NCI-H2081 treated with DMSO at 0.1 percent for 48 hours (cell line): ENCODE measurements at places on chromosomes 4 and X.

- DNase-seq: no peak
Observed at GRCh38 chr4:143667461-143667860, 33.0 kb downstream of the FREM3 start.

- no peak for DNase-seq
Observed at GRCh38 chr4:15451181-15451865, 18.4 kb upstream of the CC2D2A start.

DNA sequence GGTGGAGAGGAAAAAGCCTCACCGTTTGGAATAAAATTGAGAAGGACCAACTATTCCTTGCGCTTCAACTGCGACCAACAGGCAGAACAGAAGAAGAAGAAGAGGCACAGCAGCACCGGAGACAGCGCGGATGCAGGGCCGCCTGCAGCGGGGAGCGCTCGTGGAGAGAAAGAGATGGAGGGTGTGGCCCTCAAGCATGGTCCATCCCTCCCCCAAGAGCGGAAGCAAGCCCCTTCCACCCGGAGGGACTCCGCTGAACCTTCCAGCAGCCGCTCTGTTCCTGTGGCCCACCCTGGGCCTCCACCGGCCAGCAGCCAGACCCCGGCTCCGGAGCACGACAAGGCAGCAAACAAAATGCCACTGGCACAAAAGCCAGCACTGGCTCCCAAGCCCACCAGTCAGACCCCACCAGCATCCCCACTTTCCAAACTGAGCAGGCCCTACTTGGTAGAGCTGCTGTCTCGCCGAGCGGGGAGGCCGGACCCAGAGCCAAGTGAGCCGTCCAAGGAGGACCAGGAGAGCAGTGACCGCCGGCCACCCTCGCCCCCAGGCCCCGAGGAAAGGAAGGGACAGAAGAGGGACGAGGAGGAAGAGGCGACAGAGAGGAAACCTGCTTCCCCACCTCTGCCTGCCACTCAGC lies 71.2 kb downstream of the AASDH start:
- DNase-seq: no peak

DNA sequence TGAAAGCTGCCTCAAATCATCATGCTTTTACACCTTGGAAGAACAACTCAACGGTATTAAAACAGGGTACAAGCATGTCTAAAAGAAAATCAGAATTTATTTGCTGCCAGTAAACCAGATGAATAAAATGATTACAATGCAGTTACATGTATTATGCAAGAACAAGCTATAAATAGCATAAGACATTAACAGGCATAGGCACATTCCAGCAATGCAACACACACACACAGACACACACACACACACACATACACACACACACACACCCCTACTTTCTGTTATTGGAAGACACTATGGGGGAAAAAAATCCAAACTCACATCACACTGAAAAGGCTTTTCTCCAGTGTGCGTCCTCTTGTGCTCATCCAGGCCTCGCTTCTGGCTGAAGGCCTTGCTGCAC lies 212.5 kb downstream of the PRDM5 start:
- DNase-seq: no peak

- DNase-seq: no peak
Observed at GRCh38 chrX:138082251-138082650, 516.3 kb downstream of the ZIC3 start.

DNA sequence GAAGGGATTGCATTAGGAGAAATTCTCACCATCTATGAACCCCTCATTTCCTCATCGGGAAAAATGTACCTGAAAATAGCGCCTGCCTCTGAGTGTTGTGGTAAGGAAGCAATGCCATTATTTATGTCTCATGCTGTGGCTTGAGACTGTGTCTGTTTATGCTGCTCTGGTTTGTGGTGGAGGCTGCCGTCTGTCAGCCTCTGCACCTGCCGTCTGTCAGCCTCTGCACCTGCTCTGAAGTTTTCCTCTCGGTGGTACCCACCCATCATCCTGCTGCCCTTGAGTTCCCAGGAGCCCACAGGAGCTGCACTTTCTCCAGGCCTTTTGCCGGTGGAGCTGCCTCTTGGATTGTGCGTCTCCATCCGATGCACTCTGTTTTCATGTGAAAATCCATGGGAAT lies 68.5 kb upstream of the PPP2R3B start:
- DNase-seq: no peak
